ENCODE measurements at places on chromosomes 5 and 9.

DNA sequence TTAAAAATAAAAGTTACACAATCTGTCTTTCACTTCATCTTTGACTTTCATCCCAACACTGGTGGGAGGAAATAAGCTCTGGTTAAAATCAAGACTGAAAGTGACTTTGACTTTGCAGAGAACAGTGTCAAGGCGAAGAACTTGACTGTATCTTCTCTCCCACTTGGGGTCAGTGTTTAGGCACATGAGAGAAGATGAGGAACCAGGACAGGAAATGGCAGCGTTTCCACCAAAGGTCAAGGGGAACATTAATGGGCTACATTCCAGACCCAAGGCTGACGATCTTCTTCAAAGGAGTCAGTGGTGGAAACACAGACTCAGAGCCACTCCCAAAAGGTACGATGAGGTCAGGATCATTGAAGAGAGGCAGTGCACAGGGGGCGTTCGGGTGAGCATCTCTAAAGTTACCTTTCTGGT, 409.5 kb downstream of the ARHGEF28 start:
- DNase-seq = peak; percentile 22

GRCh38 chr9:79574136-79574535, 2.4 kb downstream of the TLE4 start:
- DNase-seq = no peak

- DNase-seq = no peak
Observed at GRCh38 chr5:14669975-14670374, 5.5 kb downstream of the OTULIN start.

DNA sequence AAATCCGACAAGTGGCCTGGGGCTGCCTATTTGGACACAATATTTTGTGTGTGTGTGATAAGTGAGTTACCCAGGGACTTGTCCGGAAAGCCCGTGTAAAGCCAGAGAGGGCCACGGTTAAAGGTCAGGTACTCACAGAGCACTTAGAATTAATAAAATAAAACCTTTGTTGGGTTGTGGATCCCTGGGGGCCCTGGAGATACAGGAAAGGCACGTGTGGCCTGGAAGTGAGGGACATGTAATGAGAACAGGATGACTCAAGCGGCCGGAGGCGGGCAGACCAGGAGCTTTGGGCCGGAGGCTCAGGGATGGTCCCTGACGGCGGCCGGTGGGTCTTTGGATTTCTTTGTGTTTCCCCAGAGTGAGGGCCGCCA, 1.0 kb downstream of the DMRT2 start:
- DNase-seq = no peak

DNA sequence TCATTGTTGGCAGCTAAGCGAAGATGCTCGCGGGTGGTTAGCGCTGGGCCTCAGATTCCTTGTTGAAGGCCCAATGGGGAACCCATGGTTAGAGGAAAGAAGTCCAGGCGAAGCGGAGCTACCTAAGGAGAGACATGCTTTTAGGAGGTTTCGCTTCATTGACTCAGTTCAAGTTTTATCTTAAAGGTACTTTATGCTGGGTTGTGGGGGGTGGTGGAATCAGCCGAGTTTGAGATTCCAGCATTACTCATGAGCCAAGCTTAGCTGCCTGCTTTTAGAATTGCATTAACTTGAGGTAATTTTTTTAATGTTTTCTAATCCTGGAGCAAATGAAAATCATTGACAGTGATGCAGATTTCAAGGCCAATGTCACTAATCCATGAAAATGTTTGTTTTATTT, 16.1 kb downstream of the MEGF10 start:
- no peak for DNase-seq

- no peak for DNase-seq
Observed at GRCh38 chr5:143886651-143887638, 75.0 kb downstream of the HMHB1 start.

- DNase-seq = no peak
Observed at GRCh38 chr5:105283134-105283533, 1720.5 kb upstream of the NUDT12 start.

- peak; percentile 82 for DNase-seq
Observed at GRCh38 chr5:39399135-39400036, 25.4 kb downstream of the DAB2 start.

DNA sequence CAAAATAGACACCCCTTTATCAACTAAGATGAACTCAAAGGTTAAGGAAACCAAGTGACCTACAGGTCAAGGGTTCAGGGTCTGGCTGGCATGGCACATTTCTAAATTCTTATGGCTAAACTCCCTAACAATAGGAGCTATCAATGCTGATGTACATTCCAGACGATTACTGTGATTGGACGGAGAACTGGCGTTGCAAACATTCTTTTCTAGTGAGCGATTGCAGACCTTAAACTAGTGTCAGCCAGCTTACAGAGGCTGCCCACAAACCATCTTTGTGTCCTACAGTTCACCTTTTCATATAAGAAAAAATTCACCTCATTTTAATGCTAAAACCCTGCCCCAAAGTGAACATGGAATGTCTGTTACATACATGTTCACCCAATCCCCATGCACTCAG, 382.9 kb downstream of the MAT2B start:
- DNase-seq = no peak

GRCh38 chr5:79853676-79854418, 137.2 kb downstream of the MTX3 start:
- DNase-seq = no peak

DNA sequence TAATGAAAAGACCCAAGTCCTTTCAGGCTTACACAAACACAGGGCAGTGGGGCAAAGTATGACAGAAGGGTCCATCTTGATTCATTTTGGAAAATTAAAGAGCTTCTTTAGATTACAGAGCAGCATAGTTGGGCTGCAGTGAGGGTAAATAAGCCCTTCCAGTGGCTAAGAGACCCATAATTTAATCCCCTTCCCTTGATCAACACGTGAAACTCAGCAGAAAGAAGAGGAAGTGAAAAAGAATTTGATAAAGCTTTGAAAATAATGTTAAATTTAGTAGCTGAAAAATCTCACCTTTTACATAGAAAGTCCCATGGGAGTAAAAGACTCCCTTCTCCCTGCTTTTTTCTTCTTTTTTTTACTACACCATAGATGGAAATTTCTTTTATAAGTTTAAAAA, 87.6 kb downstream of the FREM1 start:
- DNase-seq = no peak

DNA sequence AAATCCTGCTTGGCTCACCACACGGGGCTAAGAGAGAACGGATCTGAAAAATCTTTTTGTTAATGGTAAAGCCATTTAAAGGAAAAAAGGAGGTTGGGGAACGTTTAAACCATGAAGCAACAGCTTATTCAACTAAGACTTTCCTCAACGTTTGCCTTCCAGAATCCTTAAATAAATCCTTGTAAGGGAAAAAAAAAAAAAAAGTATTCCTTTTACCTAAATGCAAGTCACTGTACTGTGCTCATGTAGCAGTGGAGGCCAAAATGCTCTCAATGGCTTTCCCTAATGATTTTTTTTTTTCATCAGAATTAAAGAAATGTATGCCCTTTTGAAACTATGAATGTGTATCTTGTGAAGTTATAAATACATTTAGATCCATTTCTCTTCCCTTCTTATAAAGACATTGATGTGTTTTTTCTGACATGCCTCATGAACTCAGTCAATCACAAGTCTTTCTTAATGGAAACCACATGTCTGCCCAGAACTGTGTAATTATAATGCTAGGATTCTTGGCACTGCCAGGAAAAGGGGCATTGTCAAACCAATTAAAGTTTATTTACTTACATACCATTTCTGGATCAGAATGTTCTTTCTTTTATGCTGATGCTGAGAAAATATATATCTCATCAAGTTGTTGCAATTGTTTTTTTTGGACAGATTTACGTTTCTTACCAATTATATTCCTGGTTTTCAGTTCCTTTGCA, 107.5 kb downstream of the EBF1 start:
- DNase-seq = no peak

- peak; percentile 20 for DNase-seq
Observed at GRCh38 chr5:96997265-96997859, 61.5 kb downstream of the LNPEP start.

DNA sequence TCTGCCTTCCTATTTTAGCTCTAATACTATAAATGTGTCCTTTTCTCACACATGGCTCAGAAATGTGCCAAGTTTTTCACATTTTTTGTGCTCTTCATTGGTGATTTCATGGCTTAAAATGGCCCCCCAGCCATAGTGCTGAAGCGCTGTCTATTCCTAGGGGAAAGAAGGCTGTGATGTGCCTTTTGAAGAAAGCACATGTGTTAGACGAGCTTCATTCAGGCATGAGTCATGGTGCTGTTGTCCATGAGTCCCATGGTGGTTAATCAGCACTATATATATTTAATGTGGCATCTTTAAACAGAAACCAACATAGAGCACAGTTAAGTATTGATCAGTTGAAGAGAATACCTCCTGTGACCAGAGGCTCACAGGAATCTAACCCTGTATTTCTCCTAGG, 55.8 kb downstream of the PDE8B start:
- no peak for DNase-seq

DNA sequence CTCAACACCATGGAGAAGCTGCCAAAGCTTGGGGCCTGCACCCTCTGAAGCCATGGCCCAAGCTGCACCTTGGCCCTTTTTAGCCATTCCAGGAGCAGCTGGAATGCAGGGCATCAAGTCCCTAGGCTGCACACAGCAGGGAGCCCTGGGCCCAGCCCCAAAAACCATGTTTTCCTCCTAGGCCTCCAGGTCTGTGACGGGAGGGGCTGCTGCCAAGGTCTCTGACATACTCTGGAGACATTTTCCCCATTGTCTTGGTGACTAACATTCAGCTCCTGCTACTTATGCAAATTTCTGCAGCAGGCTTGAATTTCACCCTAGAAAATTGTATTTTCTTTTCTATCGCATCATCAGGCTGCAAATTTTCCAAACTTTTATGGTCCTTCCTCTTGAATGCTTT, 64.6 kb downstream of the ELOVL7 start:
- no peak for DNase-seq

- DNase-seq = no peak
Observed at GRCh38 chr9:34575862-34576596, 13.5 kb downstream of the CNTFR start.

DNA sequence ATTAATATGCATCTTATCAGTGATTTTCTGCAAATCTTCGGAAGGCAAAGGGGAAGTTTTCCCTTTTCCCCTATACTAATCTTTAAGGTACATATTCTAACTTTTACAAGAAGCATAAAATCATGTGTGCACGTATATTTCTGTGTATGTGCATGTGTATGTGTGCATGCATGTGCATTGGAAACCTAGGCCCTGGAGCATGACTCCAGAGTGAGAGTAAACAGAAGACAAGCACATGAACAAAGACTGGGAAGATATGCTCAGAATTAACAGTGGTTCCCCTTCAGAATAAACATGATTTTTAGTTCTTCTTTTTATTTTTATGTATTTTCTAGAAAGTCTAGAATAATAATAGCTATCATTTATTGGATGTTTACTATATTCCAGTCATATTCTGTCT, 10.9 kb upstream of the SELENOP start:
- DNase-seq = no peak

DNA sequence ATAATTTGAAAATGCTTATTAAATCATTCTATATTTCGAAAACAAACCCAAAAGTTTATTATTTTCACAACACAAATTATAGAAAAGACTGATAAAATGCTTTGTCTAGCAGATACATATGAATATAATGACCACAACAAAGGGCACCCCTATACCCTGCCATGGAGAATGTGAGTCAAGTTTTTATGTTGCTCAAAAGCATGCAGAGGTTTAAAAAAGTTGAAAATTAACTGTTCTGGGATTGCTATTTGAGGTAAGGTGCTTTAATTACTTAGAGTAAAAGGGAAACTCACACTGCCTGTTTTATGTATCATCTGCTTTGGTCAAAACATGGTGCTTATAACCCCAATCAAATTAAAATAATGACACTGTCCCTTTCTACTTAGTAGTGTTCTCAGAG, 41.0 kb downstream of the MLANA start:
- DNase-seq = no peak

DNA sequence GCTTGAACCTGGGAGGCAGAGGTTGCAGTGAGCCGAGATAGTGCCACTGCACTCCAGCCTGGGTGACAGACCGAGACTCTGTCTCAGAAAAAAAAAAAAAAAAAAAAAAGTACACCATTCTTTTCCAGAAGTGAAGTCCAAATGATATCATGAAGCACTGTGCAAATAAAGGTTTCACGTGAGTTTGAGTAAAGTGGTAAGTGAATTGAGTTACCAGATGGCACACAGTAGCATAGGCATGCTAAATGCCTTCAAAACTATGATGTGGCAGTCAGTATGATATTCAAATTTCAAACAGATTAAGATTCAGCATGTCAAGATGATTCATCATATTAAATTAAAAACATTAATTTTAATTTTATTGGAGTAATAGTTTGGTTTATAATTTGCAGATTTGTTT, 195.2 kb downstream of the TAF11L14 start:
- no peak for DNase-seq

- DNase-seq = no peak
Observed at GRCh38 chr5:93476251-93476742, 104.7 kb downstream of the NR2F1-AS1 start.

DNA sequence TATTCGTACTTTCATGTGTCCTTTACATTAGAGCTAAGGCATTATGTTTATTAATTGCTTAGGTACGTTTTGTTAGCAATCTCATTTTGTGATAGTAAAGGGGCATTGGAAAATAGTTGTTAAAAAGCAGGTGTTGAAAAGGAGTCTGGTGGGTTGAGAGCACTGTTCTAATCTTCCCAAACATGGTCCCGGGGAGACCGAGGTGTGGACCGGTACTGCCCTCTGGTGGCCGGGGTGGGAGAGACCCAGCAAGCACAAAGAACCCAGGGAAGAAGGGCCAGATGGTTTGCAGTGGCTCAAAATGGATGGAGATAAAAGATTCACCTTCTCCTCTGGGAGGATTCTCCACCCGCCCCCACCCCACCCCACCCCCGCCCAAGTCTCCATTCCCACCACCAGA, 26.1 kb downstream of the IDNK start:
- peak; percentile 17 for DNase-seq

- DNase-seq = peak; percentile 78
Observed at GRCh38 chr5:144697847-144698262, 527.2 kb downstream of the KCTD16 start.

DNA sequence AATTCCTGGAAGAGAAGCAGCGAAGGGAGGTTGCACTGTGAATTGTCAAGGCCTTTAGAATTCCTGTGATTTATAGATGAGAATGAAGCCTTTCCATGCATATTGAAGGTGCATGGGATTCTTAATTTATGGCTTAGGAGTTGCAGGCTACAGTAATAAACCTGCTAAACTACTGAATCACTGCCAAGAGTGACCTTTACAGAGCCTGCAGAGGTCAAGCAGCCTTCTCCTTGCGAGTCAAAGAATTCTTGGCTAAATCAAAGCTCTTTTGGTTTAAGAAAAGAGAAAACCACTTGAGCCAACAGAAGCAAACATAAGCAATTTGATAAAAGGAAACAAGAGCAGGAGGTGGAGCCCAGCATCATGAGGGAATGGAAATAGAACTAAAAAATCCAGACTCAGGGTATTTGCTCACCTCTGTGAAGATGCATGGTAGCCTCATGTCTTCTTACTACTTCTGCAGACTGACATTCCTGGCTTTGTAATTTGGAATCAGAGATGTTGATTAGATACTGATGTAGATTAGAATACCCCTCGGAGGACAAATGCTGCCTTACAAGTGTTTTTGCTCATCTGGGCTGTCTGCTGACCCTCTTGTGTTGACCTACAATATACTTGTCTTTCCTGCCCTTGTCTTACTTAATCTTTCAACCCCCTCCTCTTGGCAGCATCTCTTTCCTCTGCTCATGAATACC, 90.3 kb upstream of the IFNK start:
- DNase-seq = no peak
